ENCODE measurements at places on chromosomes 12 and 14.
A peak's percentile ranks its signal among the peaks of the same experiment; 100 is the strongest.

- no peak for DNase-seq
Measured at GRCh38 chr14:91636604-91637003, 95.3 kb downstream of the CATSPERB start.

DNA sequence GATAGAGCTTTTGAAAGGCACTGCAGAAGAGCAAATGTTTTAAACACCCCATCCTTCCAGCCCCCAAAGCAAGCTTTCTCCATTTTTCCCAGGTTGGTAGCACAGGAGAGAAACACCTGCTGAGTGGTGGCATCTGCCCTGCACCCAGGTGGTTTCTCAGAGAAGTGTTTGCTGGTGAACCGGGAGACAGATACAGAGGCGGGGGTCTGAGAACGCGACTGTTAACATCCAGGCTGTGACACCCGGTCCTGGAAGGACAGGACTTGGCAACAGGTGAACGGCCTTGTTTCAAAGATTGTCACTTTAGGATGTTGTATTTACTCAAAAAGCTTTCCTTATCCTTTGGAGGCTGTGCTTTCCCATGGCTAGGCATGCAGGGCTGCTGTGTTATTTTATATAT is 18.5 kb downstream of the MMAB start:
- no peak for DNase-seq

DNA sequence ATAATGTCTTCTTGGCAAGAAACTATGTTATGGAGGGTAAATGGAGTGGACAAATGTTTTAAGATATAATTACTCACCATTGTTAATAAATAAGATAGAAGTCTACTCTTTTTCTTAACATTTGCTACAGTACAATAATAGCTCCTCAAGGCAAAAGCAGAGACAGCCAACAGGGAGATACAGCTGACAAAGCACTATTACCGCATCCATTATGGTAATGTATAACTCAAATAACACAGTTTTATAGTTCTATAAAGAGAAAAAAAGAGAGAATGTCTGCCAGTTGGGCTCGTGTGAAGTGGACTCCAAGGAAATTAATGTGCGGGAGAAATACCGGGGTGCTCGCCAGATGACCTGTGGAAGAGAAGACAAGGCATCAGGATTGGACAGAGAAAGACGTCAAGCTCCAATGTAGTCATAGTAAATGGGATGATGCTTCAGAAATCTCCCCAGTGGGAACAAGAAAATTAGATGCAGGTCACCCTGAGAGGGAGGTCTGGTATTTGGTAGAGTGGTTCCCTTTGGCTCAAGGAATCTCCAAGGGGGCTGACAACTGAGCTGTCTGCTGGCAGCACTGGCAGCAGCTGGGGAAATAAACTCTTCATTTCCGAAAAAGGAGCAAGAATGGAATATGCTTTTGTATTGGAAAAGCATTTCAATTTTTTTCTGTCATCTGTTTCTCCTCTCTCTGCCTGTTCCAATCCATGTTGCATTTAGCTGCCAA is 343.9 kb downstream of the LRFN5 start:
- no peak for DNase-seq

- DNase-seq: no peak
Measured at GRCh38 chr12:115716551-115716950, 560.9 kb downstream of the MED13L start.

- peak; percentile 53 for DNase-seq
Measured at GRCh38 chr14:61330511-61330910, 9.1 kb downstream of the PRKCH start.

DNA sequence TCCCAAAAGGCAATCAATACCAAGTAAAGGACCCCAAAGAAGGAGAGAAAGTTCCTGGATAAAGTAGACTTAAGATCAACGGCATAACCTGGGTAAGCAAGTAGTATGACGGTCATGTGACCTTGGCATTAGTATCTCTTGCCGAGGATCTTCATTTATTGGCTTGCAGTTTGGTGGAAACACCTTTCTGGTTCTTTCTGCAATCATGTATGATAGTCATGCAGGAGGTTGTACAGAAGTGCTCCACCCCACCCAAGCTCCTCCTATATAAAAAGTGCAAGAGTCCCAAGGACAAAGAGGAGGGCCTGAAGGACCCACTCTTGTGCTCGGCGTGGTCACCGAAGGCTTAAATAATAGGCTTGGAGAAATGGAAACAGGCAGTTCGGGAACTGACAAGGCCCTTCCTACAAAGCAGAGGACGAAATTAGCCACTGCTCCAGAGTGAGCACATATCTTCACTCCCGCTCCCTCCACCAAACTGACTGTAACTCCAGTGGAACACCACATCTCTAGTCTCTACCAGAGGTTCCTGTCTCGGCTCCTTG is 750 bp downstream of the CS start:
- peak; percentile 35 for DNase-seq

GRCh38 chr12:24455811-24456210 is 493.1 kb downstream of the BCAT1 start:
- DNase-seq: no peak

DNA sequence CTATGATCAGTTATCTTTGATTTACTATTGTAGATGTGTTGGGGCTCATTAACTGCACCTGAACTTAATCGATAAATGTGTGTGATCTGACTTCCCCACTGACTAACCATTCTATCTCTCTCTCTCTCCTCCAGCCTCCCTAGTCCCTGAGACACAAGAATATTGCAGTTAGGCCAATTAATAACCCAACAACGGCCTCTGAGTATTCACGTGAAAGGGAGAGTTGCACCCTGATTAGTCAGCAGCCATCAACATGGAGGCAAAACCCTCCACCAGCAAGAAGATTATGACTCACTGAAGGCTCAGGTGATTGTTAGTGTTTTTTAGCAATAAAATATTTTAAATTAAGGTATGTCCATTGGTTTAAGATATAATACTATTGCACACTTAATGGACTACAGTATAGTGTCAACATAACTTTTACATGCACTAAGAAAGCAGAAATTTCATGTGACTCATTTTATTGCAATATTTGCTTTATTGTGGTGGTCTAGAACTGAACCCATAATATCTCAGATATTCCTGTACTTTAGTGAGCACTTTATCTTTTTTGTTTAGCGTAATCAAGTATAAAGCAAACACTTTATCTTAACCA is 77.1 kb upstream of the PTGDR start:
- no peak for DNase-seq

- no peak for DNase-seq
Measured at GRCh38 chr14:54387328-54387727, 9.5 kb upstream of the CDKN3 start.

GRCh38 chr14:70468731-70469130 is 16.8 kb downstream of the ADAM21 start:
- no peak for DNase-seq

DNA sequence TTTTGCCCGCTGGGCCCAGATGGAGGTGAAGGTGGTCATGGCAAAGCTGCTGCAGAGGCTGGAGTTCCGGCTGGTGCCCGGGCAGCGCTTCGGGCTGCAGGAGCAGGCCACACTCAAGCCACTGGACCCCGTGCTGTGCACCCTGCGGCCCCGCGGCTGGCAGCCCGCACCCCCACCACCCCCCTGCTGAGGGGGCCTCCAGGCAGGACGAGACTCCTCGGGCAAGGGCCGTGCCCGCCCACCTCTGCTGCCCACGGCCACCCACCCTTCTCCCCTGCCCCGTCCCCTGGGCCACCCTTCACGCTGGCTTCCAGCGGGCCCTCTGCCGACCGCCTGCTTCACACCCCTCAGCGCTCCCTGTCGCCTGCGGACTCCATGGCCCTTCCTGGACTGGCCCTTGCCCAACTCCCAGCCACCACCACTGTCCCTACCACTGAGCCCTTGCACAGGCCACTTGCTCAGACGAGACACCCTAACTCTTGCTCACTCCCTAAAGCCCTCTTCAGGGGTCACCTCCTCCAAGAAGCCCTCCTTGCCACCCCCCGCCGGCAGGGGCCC is 42.5 kb downstream of the CYP46A1 start:
- DNase-seq: no peak

DNA sequence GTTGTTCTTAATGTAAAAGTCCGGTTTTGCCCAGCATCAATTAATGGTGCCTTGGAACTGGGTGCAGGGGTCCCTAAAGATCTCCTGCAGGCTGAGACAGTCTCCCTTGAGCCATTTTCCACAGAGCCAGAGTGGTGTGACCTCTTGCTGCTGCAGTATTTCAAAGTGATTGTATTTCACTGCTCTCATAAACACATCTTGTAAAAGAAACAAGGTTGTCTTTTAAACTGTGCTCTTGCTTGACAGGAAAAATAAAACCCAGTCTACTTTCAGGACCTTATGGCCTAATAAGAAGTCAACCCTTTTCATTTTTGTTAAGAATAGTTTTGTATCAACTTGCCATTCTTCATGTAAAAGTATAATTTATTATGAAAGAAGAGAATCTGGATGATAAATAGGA is 44.7 kb downstream of the TMEM117 start:
- no peak for DNase-seq

DNA sequence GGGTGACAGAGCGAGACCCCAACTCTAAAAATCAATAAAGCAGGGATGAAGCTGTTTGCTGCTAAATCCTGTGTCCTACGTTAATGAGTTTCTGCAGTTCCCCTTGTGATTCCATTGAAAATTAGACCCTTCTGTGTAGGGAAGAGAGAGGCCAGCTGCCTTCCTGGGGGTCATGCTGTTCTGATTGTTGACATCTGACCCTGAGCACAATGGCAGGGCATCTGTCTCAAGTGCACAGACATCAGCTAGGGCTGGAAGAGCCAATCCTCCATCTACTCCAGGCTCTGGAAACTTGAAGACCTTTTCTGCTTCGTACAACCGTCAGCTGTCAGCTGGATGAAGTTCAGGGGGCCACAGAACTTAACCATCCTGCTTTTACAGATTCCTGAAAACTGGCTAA is 10.1 kb downstream of the FBXL14 start:
- no peak for DNase-seq

GRCh38 chr12:48419116-48419935 is 53.0 kb upstream of the ANP32D start:
- DNase-seq: no peak

DNA sequence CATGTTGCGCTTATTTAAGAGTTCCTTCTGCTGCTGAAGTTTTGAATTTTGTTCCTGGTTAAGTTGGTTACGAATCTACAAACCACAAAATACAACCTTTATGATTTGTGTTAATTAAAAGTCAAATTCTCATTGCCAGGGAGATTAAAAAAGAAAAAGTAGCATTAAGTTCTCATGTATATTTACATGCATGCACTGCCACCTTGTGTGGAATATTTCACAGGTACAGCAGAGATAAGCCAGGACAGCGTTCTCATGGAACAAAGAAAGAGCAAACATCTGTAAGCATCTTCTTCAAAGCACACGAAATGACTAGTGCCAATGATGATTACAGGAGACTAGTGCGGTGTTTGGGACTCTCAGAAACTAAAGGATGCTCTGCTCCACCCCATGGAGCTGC is 34.2 kb downstream of the ZFYVE21 start:
- DNase-seq: no peak

GRCh38 chr14:81990312-81990761 is 456.7 kb upstream of the SEL1L start:
- peak; percentile 53 for DNase-seq

DNA sequence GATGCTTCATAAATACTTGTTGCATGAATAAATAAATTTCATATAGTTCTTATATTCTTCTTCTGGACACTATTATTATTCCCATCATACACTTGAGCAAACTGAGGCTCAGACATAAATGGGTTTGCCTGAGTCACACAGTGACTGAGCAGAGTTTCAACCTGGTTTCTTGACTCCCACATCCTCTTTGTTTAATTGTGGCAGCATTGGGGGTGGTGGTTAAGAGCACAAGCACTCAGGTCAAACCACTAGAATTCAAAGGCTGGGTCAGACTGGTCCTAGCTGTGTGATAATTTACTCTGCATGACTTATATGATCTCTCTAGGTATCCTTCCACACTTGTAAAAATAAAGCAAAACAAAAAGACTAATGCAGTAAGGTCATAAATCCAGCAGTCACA is 274.9 kb upstream of the SRRM4 start:
- no peak for DNase-seq

DNA sequence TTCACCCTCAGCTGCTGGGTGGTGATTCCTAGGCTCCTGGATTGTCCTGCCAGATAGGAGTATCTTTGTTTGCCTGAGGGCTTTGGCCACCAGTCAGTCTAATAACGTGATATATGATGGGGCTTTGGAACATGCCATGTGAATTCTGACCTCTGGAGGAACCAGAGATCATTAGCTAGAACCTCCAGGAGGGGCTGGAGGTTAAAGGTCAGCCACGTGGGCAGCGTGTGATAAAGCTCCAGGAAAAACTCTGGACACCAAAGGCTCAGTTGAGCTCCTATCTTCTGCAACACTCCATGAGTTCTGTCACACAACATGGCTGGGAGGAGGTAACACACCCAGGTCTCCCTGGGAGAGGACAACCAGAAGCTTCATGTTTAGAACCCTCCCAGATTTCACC is 251.1 kb downstream of the DAD1 start:
- DNase-seq: no peak

DNA sequence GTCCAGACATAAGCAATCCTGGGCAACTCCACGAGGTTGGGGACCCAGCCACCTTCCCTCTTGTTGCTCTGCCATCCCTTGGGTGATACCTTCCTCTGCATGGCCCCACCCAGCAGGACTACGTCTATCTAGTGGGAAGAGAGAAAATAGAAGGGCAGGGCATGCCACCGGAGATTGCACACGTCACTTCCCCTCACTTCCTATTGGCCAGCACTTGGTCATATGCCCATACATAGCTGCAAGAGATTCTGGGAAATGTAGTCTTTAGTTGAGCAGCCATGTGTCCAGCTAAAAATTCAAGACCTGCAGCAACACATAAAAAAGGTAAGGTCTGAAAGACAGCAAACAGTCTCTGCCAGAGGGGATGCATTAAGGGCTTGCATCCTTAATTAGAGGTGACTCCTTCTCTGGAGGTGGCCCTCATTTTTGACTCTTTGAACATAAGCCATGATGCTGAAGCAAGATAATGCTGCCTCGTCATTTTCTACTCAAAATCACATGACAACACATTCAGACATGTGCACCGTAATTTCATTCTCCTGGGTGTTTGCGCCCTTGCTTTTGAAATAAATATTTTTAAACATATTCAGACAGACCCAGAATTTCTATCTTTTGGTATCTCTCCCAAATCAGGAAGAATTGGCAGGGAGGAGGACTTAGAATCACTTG is 91.8 kb upstream of the PWP1 start:
- no peak for DNase-seq

Data from activated CD4-positive, alpha-beta T cell treated with anti-CD3 and anti-CD28 coated beads for 48 hours (primary cell).